ENCODE measurements at places on chromosomes 2 and 18.

DNA sequence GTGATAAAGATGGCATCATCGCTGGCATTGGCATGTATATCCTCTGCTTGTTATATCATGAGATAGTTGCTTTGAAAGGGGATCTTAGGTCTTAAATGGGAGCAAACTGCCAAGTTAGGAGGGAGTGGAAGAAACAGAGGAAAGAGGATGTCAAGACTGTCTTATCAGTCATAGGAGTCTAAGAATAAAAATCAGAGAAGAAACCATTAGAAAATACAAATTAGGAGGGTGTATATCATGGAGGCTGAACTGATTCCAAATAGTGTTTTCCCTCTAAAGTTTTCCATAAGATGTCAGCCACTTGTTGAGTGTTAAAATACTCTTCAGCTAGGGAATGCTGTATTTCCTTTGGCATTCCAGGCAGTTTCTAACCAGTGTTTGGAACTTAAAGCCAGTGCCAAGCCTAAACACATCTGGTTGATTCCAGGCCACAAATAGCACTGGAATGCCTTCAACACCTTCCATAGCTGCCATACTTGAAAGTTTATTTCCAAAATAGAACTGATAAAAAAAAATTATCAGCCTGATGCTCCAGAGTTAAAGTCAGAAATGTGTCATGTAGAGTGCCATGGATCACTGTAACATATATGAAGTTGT lies 129.4 kb downstream of the ZEB2 start:
- no peak for DNase-seq

DNA sequence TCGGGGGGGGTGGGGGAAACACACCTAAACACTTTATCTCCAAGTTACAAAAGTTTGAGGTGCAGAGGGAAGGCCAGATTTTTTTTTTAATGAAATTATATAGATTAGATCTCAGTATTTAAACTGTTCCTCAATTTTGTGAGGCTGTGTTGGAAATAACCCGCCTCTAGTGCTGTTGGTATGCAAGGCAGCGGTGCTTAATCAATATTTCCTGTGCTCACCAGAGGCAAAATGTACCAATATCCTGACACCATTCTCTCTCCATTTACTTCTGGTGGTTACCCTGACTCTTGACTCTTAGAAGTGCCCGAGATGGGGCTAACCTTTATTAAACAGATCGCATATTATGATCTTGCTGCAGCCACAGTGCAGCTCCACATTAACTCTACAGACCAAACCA lies 54.8 kb upstream of the EML6 start:
- DNase-seq, result no peak

DNA sequence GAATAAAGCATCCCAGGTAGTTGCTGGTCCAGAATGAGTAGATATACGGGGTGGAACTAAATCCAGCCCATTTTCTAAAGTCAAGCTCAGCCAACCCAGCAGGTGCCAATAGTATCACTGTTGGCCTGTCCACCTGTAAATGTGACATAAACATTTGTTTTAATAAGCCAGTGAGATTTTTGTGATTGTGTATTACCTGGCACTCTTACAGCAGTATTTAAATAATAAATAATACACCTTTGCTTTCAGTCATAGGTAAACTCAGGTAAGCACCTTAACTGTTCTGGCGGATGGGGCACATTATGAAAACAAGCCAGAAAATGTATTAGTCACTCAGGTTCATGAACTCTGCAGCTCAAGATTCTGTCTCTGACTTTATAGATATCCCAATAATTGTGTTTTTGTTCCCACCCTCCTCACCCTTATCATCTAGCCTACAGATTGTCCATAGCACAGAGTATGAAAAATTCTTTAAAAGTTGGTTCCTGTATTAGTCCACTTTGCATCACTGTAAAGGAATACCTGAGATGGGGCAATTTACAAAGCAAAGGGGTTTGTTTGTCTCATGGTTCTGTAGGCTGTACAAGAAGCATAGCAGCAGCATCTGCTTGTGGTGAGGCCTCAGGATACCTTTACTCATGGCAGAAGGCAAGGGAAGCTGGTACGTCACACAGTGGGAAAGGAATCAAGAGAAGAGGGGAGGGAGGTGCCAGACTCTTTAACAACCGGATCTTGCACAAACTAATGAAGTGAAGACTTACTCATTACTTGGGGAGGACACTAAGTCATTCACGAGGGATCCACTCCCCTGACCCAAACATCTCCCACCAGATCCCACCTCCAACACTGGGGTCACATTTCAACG lies 73.0 kb upstream of the CYRIA start:
- no peak for DNase-seq

DNA sequence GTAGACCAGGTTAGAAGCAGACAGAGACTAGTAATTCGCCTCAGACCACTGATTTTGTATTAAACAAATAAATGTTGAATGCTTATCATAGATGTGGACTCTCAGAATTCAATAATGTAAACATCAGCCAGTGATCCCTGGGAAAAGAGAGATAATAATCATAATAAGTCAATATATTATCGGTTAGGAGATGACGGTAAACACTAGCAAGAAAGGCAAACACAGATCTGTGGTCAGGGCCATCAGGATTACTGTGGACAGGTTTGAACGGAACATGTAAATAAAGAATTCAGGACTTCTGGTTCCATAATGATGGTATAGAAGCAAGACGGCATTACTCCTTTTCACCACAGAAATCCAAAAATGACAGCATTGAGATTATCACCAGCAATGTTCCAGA lies 861.6 kb downstream of the CBLN2 start:
- DNase-seq, result no peak

- no peak for DNase-seq
These were observed 199.4 kb downstream of the SPP2 start for GRCh38 chr2:234249873-234250272.

- no peak for DNase-seq
These were observed 1.1 kb upstream of the CDH2 start for GRCh38 chr18:28177828-28178635.

DNA sequence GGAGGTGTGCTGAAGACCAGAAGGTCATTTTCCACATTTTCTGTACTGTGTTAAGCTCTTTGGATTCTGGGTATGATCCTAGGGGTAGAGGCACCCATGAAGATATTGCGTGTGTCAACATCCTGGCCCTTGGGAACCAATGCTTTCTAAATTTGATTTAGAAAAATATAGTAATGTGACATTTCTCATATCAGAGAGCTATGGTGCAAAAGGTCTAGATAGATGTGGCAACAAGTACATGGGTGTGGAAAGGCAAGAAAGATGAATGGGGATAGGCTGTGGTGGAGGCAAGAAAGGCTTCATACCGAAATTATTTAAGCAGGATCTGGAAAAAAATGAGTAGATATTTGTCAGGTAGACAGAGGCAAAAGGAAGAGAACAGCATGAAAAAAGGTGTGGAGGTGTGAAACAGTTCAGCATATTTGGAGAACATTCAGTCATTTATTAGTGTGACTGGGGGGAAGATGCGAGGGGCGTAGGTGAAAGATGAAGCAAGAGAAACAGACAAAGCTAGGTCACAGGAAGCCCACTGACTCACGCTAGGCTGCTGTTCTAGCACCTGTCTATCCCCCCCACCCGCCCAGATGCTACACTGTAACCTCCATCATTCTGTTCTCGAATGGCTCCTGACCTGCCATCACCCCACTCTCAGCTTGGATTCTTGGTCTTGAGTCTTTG lies 11.7 kb downstream of the DOK1 start:
- DNase-seq, result no peak

DNA sequence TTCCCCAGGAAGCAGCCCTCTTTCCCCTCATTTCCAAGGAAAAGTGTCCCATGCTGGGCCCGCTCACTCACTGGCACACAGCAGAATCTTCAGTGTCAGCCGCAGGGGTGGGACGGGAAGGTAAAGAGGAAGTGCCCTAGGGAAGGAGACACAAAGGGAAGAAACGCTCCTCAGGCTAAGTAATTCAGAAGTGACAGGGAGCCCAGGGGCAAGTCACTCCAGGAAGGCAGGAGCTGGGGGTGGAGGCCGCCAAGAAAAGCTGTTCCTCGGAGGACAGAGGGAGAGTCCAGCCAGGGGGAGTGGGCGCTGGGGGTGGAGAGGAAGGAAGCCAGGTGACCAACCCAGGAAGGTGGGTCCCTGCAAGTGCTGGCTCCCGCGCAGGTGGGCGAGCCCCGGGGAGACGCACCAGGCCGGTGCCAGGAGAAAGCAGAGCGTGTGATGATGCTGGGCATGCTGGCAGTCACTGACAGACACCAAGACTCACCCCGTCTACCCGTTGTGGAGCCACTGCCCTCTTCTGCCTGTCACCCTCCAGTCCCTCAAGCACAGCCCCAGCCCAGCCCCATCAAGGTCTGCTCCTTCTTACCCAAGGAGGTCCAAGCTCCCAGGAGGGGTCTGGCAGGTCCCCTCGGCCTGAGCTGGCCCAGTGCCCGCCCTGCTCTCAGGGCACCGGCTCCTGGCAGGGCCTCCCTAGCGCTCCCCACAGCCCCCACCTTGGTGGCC lies 21.7 kb downstream of the HDAC4 start:
- no peak for DNase-seq

GRCh38 chr18:59114160-59114559 lies 25.5 kb upstream of the SEC11C start:
- no peak for DNase-seq

GRCh38 chr18:47247416-47248114 lies 3.9 kb downstream of the SKOR2 start:
- DNase-seq, result no peak

DNA sequence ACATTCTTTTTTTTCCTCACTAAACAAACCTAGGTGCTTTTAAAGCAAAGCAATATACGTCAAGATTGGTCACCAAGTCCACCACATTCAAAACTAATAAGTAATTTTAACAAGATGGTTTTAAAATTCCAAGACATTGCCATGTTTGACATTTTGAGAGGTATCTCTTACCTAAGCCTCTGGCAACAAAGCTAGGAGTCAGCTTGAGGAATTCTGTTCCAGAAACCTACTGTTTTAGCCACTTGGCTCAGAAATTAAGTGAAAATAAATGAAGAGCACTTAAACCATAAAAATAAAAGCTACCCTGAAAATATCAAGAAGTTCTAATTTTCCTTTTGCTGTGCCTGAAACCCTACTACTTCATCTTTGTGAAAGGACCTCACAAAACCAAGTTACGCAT lies 30.0 kb upstream of the CHMP3 start:
- DNase-seq, result no peak

GRCh38 chr2:137886083-137886831 lies 78.0 kb upstream of the HNMT start:
- no peak for DNase-seq

DNA sequence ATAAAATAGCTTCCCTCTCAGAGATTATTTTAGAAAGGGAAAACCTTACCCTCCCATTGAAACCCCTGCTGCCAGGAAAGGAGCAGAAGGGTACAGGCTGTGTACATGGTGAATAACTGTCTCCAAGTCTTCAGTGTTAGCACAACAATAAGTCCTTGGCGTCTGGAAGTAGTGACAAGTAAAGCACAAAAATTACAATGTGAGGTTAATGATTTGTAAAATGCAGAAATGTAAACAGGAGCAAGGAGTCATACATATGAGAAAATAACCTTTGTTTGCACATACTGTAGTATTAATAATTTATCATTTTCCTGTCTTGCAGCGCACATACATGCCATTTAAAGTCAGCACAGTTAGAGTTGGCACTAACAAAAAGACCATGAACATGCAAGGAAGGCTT lies 40.5 kb downstream of the ABHD3 start:
- DNase-seq, result no peak

DNA sequence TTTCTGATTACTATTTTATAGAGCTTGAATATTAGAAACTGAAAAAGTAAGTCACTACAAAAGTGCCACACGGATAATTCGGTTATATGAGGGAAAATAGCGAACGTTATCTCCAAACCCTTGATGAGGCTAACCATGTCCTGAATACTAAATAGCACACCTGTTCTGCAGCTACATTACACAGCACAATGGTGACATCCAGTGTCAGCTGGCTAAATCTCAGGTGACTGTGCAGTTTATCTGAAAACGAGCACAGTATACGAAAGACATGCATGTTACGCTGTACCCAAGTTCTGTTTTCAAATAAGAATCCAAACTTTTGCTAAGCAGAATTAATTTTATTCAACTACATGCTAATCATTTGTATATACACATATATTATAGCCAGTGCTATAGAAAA lies 9.0 kb downstream of the CCDC68 start:
- no peak for DNase-seq

- no peak for DNase-seq
These were observed 5.1 kb upstream of the SMAD7 start for GRCh38 chr18:48955830-48956261.

DNA sequence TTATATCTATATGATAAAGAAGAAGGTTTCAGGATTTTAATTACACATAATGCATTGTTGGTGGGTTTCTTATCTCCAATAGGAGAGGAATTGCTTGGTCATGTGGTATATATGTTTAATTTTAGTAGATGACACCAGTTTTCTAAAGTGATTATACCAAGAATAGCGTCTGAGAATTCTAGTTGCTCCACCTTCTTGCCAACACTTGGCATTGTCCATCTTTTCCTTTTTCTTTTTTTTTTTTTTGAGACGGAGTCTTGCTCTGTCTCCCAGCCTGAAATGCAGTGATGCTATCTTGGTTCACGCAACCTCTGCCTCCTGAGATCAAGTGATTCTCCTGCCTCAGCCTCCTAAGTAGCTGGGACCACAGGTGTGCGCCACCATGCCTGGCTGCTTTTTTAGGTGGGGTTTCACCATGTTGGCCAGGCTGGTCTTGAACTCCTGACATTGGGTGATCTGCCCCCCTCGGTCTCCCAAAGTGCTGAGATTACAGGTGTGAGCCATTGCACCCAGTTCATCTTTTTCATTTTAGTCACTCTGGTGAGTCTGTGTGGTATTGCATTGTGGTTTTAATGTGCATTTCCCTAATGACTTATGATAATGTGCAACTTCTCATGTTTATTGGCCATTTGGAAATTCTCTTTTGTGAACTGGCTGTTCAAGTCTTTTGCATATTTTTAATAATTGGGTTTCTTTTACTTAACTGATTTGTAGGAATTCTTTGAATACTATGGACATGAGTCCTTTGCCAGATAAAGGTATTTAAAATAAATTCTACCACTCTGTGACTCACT lies 37.3 kb upstream of the ZNF512 start:
- no peak for DNase-seq

GRCh38 chr2:178331474-178332432 lies 119.2 kb downstream of the PRKRA start:
- DNase-seq, result no peak

DNA sequence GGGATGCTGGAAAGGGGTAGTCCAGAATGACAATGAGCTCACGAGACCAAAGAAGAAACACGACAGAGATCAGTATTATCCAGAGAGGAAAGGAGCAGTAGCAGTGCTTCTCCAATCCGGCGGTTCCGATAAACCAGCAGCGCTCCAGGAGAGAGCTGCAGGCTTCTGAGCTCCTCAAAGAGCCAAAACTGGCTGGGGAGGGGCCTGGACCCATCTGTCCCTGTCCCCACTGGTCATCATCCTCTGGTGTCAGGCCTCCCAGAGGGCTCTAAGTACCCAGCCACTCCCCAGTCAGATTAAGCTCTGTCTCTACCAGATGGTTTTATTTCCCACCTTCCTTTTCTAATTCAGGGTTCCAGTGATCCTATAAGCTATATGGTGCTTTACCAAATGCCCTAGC lies 23.2 kb downstream of the DNAJC27 start:
- no peak for DNase-seq

Data from stimulated activated CD4-positive, alpha-beta T cell treated with anti-CD3 and anti-CD28 coated beads, Interleukin-15, amount 100 ng/mL, for 1 hour (primary cell).